Non-pigmented ciliary epithelial cell (primary cell): ENCODE measurements at places on chromosomes 3 and 15.
A peak's percentile ranks its signal among the peaks of the same experiment; 100 is the strongest.

- no peak for DNase-seq
Observed at GRCh38 chr3:194084284-194084683, 51.7 kb upstream of the HES1 start.

DNA sequence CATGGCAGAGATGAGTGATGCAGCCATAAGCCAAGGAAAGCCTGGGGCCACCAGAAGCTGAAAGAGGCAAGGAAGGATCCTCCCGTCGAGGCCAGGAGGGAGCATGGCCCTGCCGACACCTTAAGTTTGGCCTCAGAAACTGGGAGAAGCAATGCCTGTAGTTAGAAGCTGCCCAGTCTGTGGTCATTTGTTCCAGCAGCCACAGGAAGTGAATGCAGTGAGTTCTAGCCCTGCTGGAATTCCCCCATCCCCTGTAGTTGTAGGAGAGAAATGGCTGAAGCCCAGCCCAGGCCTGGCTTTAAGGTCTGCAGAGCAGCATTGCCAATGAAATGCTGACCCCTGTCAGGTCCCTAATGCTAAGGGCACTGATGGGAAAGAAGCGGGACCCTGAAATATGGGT, 12.2 kb upstream of the CHSY1 start:
- no peak for DNase-seq

GRCh38 chr15:49101536-49101935, 53.9 kb downstream of the COPS2 start:
- DNase-seq: no peak

DNA sequence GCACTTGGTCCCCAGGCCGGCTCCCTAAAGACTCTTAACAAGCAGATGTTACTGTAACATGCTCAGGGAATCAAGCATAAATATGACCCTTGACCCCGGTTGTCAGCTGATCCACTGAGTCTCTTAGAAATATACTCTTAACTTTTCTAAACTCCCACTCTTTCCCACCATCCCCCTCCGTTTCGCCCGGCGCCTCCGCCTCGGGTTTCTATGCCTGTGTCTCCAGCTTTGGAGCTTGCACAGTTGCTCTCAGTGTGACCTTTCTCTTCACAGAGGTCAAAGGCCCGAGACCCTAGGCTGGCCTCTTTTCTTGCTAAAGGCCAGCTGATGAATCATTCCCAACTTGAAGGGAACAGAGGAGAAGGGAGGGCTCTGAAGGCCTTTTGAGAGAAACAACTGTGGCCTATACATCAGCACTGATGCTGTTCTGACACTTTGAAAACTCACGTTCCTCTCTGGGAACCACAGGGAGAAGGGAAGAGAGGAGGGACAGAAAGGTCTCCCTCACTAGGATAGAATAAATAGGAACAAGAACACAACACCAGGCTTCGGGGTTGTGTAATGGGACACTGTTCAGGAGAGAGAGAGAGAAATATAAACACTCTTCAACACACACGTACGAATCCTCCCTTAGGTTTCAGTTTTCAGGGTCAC, 484.5 kb upstream of the NR2F2 start:
- no peak for DNase-seq

GRCh38 chr3:134392336-134392983, 18.2 kb upstream of the AMOTL2 start:
- DNase-seq: no peak

- no peak for DNase-seq
Observed at GRCh38 chr3:51139616-51140015, 245.5 kb upstream of the MANF start.

DNA sequence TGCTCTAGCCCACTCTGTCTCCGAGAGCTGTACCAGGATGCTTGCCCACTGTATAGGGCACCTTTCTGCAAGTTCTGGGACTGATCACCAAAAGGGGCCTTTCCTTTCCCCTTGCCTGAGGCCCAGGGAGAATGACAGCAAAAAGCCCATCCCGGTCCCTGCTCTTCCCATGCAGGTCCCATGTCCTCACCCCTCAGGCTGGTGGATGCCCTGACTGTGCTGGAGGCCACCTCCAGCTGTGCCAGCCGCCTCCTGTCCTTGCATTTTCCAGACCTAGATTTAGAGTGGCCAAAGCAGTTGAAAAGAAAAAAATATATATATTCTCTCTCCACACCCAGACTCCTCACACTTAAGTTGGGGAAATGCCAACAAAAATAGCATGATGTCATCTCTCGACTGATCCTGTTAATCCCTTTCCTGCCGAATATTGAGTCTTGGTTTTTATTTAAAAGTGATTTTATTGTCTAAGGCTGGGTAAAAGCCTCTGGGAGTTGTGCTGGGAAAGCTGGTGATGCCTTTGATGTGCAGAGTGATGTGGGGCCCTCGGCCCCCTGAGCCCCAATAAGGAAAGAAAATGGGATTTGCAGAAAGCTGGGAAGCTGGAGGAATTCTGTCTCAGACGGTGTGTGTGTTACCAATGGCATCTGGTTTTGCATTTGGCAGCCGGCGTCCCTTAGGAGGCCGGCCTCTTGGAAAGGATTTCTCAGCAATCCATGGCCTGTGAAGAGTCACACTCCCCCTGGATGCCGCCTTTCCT, 29.3 kb upstream of the TPM1 start:
- peak; percentile 77 for DNase-seq

DNA sequence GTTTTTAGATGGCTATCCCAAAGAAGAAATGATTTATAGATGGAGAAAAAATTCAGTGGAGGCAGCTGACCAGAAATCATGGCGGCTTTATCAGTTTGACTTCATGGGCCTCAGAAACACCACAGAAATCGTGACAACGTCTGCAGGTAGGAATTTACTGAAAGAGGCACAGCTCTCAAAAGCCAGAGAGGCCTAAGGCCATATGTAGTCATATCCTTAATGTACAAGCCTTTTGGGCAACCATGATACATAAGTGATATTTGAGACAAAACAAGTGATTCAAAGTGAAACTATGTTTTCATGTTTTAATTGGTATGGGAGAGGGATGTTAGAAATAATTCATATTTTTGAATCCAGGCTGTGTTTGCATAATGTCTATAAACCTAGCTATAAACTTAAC, 509.7 kb downstream of the GABRG3 start:
- DNase-seq: no peak

DNA sequence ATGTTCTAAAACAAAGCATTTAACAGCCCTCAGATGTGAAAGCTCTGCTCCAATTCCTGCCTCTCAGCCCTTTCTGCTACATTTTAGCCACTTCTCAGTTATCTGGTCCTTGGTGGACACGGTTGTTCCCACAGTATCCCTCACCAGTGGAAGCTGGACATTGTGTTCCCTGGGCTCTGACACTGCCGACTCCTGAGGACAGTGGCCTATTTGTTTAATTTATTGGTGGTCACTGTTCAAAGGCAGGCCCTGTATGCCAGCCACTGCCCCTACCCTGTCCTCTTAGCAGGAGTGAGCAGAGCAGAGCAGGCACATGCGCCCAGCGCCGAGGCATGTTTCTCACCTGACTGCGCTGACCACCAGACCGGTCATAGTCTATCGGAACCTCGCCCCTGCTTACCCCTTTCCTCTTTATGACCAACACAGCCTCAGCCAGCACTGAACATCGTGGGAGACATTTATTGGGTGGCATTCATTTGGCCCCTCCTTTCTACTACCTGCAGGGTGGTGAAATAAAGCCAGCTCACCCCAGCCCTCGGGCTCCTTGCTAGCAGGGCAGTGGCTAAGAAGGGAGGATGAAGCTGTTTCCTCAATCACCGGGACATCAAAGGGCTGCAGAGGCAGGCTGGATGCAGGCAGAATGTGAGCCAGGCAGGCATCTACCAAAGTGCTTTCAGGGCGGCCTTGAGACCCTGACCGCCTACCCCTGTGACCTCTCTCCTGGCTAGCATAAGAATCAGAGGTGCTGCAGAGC, 54.3 kb upstream of the HACD2 start:
- no peak for DNase-seq

DNA sequence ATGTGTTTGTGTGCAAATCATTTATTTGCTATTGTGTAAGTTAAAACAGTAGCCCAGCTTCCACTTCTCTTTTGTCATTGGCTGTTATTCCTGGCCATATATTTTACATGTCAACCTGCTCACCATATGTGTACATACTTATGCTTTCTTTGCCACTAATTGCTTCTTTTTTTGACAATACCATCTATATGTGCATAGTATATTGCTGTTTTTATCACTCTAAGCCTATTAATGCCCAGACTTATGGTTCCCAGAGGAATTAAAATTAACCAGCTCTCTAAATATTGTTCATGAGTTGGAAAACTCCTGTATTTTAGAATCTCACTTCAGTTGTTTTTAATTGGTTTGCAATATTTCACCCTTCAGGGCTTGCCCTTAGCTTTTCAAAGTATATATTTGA, 428.9 kb downstream of the MECOM start:
- DNase-seq: no peak

GRCh38 chr15:50500352-50500751, 46.1 kb downstream of the USP50 start:
- no peak for DNase-seq

GRCh38 chr3:12579905-12580304, 23.0 kb downstream of the MKRN2 start:
- no peak for DNase-seq

DNA sequence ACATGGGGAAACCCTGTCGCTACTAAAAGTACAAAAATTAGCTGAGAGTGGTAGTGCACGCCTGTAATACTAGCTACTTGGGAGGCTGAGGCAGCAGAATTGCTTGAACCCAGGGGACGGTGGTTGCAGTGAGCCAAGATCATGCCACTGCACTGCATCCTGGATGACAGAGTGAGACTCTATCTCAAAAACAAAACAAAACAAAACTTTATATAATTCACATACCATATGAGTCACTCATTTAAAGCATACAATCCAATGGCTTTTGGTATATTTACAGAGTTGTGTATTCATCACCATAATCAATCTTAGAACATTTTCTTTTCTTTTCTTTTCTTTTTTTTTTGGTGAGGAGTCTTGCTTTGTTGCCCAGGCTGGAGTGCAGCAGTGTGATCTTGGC, 8.7 kb downstream of the PXK start:
- DNase-seq: no peak

DNA sequence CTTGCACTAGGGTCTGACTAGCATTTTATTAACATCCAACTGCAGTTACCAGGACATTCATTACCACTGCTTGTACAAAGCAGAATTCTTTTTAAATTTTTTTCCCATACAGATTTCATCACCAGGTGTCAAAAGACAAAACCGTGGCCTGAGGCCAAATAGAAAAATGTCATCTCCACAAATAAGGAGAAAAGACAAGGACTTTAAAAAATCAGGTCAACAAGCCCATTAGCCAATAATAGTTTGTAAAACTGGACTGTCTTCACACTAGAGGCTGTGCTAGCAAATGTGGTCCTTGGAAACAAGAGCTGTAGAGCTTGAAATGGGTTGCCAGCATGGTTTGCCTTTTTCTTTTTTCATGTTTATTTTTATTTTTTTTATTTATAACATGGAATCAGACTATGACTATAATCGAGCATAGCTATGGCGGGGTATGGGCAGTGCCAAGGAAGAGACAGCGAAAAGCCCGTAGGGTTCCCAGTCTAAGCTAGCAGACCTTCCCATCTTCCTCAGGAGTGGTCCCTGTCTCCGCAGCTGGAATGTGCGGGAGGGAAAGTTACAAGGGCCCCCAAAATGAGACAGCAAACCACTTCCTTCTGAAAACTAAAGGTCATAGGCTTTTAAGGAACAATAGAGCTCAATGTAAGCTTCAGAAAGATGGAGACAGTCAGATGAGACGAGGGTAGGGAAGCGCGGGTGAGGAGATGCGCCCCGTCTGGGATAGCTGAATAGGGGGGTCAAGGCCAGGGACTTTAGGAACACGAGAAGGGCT, 1.5 kb downstream of the PTPN9 start:
- DNase-seq: no peak

GRCh38 chr15:32882955-32883354, 165.2 kb downstream of the GREM1 start:
- no peak for DNase-seq

DNA sequence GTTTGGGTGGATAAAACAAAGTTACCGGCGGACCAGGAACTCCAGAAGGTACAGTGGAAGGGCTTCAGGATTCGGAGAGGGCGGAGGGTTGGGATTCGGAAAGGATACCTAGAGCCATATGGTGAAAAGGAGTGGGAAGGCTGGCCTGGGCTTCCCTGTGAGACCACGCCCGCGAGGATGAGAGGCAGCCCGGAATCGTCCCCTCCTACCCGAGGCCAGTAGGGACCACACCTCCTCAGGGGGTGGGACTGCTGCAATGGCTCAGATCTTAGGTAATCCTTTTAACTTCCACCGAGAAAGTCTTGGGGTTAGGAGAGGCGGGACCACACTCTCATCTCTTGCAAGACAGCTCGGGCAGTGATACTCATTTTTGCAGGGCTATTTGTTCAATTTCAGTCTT, 511.3 kb downstream of the OCA2 start:
- no peak for DNase-seq

DNA sequence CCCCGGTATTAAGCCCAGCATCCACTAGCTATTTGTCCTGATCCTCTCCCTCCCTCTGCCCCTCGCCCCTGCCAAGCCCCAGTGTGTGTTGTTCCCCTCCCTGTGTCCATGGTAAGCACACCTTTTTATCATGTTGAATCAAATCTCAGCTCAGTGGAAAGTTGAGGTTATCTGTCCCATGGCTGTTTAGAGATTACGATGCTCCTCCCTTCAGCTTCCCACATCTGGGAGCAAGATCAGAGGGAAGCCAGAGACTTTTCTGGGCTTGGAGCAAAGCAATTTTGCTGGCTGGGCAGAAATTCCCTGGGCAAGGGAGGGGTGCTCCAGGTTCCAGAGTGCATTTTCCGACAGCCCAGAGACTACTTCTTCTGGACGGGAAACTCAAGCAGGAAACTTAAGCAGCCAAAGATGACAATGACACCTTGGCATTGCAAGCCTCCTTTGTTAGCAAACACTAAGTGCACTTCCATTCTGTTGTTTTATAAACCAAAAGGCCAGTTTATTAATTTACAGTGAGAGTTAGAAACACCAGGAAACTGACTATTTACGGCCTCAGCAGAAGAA, 104.5 kb downstream of the MESD start:
- DNase-seq: no peak

DNA sequence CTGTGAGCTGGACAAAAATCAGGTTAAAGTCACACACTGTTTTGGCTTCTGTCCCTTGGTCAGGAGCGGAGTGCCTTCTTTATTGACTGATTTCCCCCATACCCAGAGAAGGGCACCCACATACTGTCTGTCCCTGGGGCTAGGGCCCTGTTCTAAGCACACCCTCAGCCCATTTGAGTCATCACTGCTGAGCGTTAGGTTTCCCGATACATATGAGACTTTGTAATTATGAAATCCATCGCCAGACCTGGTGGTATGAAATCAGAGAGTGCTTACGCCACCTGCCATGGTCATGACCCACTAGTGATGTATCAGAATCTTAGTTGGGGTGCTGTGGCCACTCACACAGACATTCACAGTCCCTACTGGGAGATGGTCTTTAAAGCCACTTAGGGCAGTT, 96.8 kb downstream of the CHDH start:
- no peak for DNase-seq

GRCh38 chr3:51703761-51704510, 2.9 kb upstream of the GRM2 start:
- no peak for DNase-seq

GRCh38 chr3:154783061-154783460, 297.1 kb upstream of the MME start:
- DNase-seq: no peak

GRCh38 chr15:77070180-77070494, 772 bp downstream of the TSPAN3 start:
- DNase-seq: no peak
